Naive thymus-derived CD4-positive, alpha-beta T cell (primary cell): ENCODE measurements at places on chromosomes 12 and 14. TPM values are rescaled to one million over a fixed set of nuclear protein-coding genes. Genes with fewer than 3 reads are reported as not detected.

DNA sequence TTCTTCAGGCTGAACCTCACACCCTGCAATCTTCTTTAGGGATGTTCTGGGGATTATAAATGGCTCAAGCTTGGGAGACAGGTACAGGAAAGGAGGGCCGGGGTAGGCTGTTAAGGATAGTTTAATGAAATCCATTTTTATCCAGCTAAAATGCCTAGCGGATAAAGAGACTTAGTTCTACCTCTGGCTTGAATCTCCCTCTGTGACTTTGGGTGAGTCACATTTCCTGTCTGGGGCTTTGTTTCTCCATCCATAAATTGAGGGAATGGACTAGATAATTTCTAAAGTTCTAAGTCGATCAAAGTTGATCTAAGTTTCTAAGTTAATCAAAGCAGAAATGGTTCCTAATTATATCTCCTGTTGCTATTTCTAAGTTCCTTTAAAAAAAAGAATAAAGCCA is 319.6 kb upstream of the E2F7 start:
- DNase-seq: no peak

GRCh38 chr12:10196210-10196609 is 16.5 kb upstream of the GABARAPL1 start:
- no peak for DNase-seq

GRCh38 chr14:65600742-65601141 is 188.2 kb downstream of the FUT8 start:
- no peak for DNase-seq

DNA sequence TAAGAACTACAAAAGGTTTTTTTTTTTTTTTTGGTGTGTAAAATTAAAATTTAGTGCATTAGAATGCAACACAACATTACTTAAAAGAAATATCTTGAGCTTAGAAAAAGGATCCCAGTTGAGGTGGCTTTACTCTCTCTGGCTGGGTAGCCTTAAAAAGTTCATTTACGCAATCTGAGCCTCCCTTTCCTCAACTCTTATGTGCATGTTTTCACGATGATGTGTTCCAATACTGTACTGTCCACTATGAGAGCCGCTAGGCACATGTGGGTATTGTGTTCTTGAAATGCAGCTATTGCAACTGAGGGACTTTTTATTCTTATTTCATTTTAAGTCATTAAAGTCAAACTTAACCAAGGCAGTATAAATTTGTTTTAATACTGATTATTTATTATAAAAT is 460.9 kb upstream of the SYT1 start:
- no peak for DNase-seq

- no peak for DNase-seq
These were observed 162.1 kb downstream of the C12orf42 start for GRCh38 chr12:103333676-103334075.

DNA sequence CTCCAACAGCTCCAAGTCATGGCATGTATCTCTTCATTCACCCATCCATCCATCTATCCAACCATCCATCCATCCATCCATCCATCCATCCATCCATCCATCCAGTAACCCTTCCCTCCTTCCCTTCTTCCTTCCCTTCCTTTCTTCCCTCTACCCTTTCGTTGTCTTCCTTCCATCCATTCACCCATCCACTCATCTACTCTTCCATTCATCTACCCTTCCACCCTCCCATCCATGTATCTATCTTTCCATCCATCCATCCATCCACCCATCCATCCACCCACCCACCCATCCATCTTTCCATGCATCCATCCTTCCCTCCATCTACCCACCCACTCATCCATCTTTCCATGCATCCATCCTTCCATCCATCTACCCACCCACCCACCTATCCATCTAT is 53.2 kb upstream of the FBXO21 start:
- no peak for DNase-seq

DNA sequence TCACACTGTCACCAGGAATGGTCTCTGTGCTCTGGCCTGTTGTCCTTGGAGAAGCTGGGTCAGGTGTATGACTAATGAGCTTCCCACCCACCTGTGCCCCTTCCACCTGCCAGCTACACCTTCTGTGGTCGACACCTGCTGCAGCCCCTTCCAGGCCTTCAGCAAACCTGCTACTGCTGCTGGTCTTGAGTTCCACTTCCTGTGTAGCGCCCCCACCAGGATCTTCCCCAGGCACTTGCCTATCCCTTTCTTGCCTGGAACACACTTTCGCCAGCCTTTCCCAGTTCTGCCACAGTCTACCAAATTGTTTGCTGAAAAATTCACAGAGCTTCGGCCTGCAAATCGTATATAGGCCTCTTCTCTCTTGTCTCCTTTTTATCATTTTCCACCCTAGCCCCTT is 75.3 kb downstream of the CRACR2A start:
- DNase-seq: no peak

DNA sequence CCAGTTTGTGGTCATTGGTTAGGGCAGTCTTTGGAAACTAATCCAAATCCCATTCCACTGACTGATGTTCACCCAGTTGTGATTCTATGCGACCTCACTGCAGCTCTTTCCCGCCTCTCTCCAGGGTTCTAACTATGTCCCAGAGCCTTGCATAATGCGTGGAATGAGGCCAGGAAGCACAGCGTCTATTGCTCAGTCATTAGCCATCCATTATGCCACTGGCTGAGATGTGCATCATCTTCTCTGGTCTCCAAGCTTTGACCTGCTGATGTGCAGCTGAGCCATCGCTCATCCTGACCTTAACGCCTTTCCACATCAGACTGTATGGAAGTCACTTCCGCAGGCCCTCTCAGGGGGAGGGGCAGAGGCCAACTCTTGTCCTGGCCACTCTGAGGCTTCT is 115.4 kb upstream of the VRK1 start:
- DNase-seq: no peak

GRCh38 chr12:99200711-99201384 is 446.7 kb upstream of the GARIN6 start:
- DNase-seq: no peak

DNA sequence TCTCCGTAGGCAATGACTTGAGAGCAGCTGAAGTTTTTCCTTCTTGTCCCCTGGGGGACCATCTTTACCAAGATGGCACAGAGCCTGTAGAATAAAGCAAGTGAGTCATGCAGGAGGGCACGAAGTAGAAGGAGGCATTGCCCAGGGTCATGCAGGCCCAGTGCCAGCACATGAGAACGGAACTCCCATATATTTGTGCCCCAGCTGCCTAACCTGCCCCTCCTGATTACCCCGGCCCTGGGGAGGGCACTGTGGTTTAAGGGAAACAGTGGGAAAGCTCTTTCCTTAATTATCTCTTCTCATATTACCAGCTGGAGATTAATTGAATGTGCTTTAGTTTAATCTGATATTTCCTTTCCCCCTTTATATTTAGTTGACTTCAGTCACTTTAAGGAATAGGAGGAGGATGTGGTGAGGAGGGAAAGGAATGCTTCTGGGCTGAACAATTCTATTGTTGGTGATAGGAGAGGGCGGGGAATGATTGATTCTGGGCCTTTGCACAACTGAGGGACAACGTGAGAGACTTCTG is 51.9 kb downstream of the RASSF8 start:
- DNase-seq: no peak

DNA sequence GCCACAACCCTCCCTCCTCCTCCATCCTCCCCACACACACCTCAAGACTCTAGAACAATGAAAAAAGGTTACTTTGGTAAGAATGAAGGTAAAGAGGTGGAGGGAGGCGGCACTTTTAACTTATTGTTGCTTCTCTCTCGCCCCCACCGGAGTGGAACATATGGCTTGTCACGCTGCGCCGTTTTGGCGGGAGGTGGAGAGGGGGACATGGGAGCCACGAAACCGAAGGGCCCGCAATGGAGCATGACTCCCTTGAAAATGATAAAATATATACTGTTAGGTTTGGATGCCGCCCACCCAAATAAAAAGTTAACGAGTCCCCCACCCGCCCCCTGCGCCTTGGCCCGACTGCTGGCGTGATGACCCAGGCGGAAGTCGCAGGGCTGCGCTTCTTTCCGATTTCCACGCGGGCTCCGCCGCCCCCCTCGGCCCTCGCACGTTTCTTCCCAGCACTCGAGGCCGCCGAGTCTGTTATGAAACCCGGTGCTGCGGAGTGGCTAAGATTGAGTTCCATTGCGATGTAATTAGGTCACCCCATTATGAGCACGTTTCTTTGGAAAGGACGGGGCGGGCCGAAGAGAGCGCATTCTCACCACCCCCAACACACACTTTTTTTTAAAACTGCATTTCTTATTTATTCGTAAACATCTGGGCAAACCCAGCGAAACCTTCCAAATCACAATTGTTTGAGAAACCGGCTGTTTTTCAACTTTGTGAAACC is 1.4 kb upstream of the ZFP36L1 start:
- peak; percentile 70 for DNase-seq

GRCh38 chr14:50812180-50812579 is 18.8 kb downstream of the NIN start:
- DNase-seq: no peak

The TBX5 gene
- total RNA-seq: not detected

The LMO3 gene
- total RNA-seq: not detected

The BORCS5 gene
- total RNA-seq: 19.8 and 22.1 TPM in 2 replicates

The GALNT9 gene
- not detected for total RNA-seq

The STON2 gene
- total RNA-seq: 0.65 and 0.97 TPM in 2 replicates
